ENCODE measurements at places on chromosomes 7 and 10.

DNA sequence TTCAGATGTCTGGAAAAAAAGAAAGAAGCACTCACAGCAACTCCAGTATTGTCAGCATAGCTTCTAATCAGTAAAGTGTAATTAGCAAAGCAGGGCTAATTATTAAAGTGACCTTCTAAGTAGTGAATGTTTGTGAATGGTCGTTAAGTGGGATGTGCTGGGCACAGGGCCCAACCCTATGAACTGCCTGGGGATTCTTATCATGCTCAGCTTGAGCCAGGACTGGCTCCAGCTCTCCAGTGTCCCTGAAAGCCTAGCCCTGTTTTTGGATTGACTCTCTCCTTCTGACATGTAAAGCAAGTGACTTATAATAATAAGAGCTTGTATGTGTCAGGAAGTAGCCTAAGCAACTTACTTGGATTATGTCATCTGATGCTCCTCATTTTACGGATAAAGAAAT, 9.5 kb upstream of the TBX20 start:
- no peak for DNase-seq

- DNase-seq: no peak
Observed at GRCh38 chr10:108836362-108836761, 1086.9 kb downstream of the XPNPEP1 start.

GRCh38 chr10:28459453-28460144, 73.3 kb upstream of the WAC start:
- DNase-seq: no peak

- no peak for DNase-seq
Observed at GRCh38 chr10:23974746-23975272, 234.1 kb upstream of the KIAA1217 start.

- DNase-seq: no peak
Observed at GRCh38 chr7:25832929-25833328, 319.1 kb upstream of the NFE2L3 start.

DNA sequence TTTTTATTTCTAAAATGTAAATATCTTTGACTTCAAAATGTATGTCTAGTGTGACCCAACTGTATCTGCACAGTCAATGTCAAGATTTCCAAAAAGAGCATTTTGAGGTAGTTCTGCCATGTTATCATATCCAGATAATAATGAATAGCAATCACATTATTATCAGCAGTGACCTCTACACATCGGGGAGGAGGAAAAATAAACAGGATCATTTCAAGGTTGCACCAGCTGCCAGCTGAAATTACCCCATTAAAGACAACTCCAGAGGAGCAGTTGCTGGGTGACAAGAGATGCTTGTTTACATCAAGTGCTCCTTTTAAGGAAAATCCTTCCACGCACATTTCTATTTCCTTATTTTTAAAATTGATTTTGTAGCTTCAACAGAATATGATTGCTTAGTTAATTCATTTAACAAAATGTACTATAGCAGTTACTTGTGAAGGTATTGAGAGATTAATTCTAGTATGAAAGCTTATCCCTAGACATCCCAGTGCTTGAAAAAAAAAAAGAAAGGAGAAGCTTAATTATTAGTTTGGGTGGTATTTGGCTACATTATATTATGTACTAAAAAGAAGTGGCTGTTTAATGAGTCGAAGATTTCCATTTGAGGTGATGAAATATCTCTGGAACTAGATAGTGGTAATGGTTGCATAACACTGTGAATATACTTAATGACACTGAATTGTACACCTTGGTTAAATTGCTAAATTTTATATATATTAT, 19.3 kb upstream of the SLC35G1 start:
- no peak for DNase-seq

DNA sequence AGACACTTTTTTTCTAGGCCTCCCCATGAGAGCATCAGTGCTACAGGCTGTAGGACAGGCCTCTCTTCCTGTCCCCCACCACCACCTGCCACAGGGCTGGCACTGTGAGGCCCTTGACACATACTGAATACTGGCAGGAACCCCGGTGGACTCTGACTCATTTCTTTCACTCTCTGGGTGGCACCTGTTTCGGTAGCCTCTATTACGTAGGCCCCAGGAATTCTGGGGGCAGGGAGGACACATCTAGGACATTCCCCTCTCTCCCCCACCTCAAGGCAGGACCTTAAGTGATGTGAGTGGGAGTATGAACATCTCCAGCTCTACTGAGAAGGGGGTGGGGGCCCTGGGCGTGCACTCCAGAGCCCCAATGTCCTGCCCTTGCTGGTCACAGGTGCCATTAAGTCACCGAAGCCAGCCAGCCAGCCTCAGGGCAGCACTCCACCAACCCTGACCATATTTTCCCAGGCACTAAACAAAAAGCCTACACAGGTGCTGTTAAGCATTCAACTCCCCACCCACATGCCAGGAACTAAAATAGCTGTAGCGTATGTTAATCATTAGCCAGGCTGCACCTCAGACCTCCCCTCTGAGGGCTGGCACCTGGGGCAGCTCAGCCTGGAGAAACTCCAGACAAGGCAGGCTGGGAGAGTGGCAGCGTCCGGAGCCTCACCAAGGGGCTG, 8.9 kb downstream of the ANXA11 start:
- peak; percentile 63 for DNase-seq

DNA sequence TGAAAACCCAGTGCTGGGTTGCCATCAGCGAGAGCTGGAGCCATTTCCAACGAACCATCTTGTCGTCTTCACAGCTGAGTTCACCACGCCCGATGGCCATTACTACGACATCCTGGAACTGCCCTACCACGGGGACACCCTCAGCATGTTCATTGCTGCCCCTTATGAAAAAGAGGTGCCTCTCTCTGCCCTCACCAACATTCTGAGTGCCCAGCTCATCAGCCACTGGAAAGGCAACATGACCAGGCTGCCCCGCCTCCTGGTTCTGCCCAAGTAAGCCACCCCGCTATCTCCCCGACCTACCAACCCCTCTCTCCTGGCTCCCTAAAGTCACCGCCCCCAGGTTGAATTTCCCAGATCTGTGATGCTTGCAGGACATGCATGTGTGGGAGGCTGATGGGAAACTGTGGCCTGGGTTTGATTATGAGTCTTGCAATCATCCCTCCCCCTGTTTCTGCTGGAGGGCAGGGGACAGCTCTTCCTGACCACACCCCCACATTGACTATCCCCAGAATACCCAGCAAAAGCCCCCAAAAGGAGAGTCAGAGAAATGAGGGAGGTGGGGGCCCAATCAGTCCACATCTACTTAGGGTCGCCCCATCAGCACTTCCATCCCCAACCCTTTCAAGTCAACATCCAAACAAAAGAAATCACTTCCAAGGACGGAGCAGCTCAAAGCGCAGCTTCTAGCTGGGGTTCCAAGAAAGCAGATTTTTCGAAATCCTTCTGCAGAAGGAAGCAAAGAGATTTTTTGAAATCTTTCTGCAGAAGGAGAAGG, 6.9 kb downstream of the SERPINE1 start:
- DNase-seq: no peak

DNA sequence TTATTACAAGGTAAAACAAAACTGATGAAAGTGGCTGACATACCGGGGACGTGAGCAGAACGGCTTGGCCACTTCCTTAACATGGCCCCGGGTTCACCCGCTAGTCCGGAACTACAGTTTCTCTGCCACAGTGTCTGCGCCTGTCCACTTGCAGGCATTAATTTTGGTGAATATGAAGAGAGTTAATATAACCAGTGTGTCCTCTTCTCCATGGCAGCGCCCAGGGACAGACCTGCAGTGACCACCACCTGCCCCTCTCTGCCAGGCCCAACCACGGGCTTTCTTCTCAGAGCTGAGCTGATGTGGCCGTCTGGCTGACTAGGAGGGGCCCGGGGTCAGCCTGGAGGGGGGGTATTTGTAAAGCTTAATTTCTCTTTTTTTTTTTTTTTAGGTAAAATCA, 1.1 kb upstream of the NDUFB2 start:
- no peak for DNase-seq

- no peak for DNase-seq
Observed at GRCh38 chr7:81605493-81605892, 164.4 kb downstream of the HGF start.

DNA sequence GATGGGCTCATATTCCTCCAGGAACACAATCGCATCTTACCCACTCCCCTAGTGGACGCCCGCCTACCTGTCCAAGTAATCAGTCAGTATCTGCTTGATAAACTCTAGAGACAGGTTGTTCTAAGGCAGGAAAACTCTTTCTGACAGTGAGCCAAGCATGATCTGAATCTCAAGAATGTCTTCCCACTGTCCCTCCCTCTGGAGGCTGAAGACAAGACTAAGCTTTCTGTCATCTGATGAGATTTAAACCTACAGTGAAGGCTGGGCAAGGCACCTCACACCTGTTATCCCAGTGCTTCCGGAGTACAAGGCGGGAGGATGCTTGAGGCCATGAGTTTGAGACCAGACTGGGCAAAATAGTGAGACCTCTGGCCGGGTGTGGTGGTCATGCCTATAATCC, 586.6 kb downstream of the GALNT17 start:
- no peak for DNase-seq

GRCh38 chr7:1973321-1974251, 259.2 kb downstream of the MAD1L1 start:
- no peak for DNase-seq

- no peak for DNase-seq
Observed at GRCh38 chr7:27900006-27900405, 160.0 kb downstream of the TAX1BP1 start.

GRCh38 chr10:131737543-131738395, 163.0 kb upstream of the PPP2R2D start:
- no peak for DNase-seq

DNA sequence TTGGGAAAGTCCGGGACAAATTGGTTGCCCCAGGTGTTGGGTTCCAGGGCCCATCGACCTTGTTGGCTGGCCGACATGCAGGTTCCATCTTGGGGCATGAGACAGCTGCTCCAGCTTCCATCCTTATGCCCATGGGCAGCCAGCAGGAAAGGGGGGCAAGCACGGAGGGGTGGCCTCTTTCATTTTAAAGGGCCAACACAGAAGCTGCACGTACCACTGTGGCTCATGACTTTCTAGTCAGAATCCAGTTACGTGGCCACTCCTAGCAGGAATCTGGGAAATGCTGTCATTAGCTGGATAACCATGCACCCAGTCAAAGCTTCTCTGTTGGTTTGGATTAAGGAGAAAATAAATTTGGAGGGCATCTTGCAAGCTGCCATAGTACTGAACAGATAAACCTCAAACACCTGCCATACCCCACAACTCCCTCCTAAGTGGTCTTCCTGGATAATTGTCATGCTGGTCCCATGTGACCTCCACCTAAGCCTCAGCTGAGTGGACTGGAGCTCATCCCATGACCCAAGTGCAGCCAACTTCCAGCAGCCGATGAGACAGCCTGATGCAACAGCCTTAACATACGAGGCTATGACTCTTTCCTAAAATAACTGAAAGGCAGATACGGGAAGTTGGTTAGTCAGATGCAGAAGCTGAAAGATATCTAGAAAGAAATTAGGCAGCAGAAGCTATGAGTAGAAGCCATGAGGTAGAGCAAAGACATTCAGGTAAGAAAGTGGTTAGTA, 21.4 kb upstream of the GSDME start:
- peak; percentile 66 for DNase-seq

- DNase-seq: no peak
Observed at GRCh38 chr7:87354749-87355148, 9.3 kb downstream of the CROT start.

DNA sequence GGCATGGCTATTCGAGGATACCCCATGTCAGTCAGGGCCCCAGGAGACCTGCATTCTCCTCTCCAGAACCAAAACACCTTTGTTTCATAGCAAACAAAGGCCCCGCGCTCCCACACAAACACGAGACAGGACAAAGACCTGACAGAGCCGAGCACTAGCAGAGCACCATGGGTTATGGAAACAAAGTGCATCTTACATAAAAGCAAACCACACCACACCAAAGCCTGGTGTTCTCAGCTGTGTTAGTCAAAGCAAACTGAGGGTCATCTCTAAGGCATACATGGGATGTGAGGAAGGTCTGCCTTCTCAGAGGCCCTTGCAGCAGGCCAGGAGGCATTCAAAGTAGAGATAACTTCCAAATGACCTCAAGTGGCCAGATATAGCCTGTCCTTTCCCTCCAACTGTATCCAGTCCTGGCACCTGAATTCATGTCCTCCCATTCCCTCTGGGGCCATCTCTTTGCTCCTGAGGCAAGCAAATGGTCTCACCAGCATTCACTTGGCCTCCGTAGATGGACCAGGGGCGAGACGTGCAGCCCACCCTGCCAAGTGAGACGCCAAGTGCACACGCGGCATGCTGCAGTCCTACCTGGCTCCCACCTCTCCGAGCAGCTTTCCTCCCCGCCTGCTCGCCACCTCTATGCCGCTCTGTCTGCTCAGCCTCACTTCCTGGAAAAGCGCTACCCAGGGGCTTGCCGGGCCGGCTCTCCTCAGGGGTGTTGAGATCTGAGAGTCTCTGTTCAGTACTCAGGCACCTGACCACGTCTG, 45.3 kb upstream of the PDLIM1 start:
- DNase-seq: no peak

DNA sequence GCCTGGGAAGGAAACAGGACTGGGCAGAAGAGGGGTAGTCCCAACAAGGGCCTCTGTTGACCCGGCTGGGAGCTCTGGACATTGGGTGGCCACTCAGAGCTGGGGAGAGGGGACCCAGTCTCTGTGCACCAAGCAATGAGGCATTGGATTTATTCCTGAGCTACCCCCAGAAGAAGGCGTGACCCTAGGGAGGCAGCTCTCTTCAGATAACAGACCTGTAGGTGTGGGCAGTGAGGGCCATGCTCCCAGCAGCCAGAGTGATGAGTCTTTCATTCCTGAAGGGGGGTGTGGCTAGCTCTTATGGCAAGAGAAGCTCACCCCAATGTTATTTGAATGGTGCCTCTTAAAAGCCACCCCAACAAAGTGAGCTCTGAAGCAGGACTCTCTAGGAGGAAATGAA, 20.4 kb downstream of the TEX36 start:
- peak; percentile 6 for DNase-seq

GRCh38 chr7:124713086-124713485, 52.5 kb downstream of the GPR37 start:
- no peak for DNase-seq

GRCh38 chr7:100891568-100892247, 2.2 kb upstream of the UFSP1 start:
- no peak for DNase-seq

- no peak for DNase-seq
Observed at GRCh38 chr7:81932936-81933335, 163.1 kb upstream of the HGF start.

GRCh38 chr7:131629217-131629882, 72.9 kb upstream of the PODXL start:
- DNase-seq: peak; percentile 76

DNA sequence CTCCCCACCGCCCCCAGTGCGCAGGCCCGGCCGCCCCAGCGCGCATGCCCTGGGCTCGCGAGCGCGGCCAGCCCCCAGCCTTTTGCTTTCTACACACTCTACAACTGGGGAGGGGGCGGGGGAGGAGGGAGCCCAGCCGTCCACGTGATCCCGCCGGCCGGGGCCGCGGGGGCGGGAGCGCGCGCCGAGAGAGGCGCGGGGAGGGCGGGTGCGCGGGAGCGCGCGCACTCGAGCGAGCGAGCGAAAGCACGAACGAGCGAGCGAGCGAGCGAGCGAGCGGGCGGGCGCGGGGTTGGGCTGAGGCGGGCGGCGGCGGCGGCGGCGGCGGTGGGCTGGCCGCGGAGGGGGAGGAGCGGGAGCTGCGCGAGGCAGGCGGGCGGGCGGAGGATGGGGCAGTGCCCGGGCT, at the start of gene AUTS2:
TSS of gene AUTS2 (plus strand) at position 395 of the 406 bp plus-strand sequence. CDS start 1,179 bp downstream, outside the sequence.
- DNase-seq: peak; percentile 89

All from H54 (cell line).